A549 treated with GW870086 at 1 μM for 4 hours (cell line): ENCODE measurements at places on chromosomes 3 and 15. TPM values are rescaled to one million over a fixed set of nuclear protein-coding genes. Genes with fewer than 3 reads are reported as not detected.

ACOX2 gene
- total RNA-seq, result 6.9 to 11.0 TPM (median 9.1 TPM) in 5 replicates

OR5K2 gene
- total RNA-seq, result not detected in 5 replicates

CLRN1 gene
- not detected in 5 replicates for total RNA-seq

ZNF35 gene
- 6.1 to 7.0 TPM (median 6.5 TPM) in 5 replicates for total RNA-seq

PLA2G4D gene
- total RNA-seq, result 0.03 TPM in 1 of 5 replicates, not detected in the others

CHRM5 gene
- total RNA-seq, result 0.06 TPM in 1 of 5 replicates, not detected in the others

CHAC1 gene
- 4.9 to 10.0 TPM (median 6.1 TPM) in 5 replicates for total RNA-seq

SHC4 gene
- 0.61 to 1.2 TPM (median 0.80 TPM) in 5 replicates for total RNA-seq

CHL1 gene
- not detected in 5 replicates for total RNA-seq

NLGN1 gene
- not detected in 5 replicates for total RNA-seq

ZKSCAN7 gene
- not detected in 5 replicates for total RNA-seq

NR1I2 gene
- not detected in 5 replicates for total RNA-seq

TRPM1 gene
- not detected in 5 replicates for total RNA-seq

C3orf62 gene
- total RNA-seq, result 1.5 to 2.1 TPM (median 1.8 TPM) in 5 replicates

CFAP20DC gene
- total RNA-seq, result 1.5 to 3.2 TPM (median 2.6 TPM) in 5 replicates

LRRN1 gene
- total RNA-seq, result not detected in 5 replicates

CCDC33 gene
- total RNA-seq, result 8.0 to 9.7 TPM (median 8.7 TPM) in 5 replicates

LYZL4 gene
- total RNA-seq, result not detected in 5 replicates

PTX3 gene
- total RNA-seq, result 0.74 to 1.2 TPM (median 0.85 TPM) in 5 replicates

GABRR3 gene
- not detected in 5 replicates for total RNA-seq

TTC21A gene
- total RNA-seq, result 1.3 to 2.5 TPM (median 1.9 TPM) in 5 replicates

NR2E3 gene
- total RNA-seq, result 0.12 to 0.59 TPM (median 0.22 TPM) in 4 of 5 replicates, not detected in the other

DPPA2 gene
- not detected in 5 replicates for total RNA-seq

TARS3 gene
- 6.9 to 8.7 TPM (median 7.8 TPM) in 5 replicates for total RNA-seq

TMEM212 gene
- total RNA-seq, result not detected in 5 replicates

VWA5B2 gene
- total RNA-seq, result 0.33 to 0.62 TPM (median 0.52 TPM) in 5 replicates

GCSAM gene
- total RNA-seq, result not detected in 5 replicates

WDR93 gene
- 0.10 to 0.19 TPM (median 0.18 TPM) in 5 replicates for total RNA-seq

PCSK6 gene
- 8.8 to 12.0 TPM (median 11.1 TPM) in 5 replicates for total RNA-seq

ZBBX gene
- not detected in 5 replicates for total RNA-seq
